Cerebellar nuclear complex (tissue), 1 donor: ENCODE measurements at places on chromosomes 12 and 14.

GRCh38 chr12:15368812-15369211 is 46.5 kb downstream of the PTPRO start:
- no peak for DNase-seq

DNA sequence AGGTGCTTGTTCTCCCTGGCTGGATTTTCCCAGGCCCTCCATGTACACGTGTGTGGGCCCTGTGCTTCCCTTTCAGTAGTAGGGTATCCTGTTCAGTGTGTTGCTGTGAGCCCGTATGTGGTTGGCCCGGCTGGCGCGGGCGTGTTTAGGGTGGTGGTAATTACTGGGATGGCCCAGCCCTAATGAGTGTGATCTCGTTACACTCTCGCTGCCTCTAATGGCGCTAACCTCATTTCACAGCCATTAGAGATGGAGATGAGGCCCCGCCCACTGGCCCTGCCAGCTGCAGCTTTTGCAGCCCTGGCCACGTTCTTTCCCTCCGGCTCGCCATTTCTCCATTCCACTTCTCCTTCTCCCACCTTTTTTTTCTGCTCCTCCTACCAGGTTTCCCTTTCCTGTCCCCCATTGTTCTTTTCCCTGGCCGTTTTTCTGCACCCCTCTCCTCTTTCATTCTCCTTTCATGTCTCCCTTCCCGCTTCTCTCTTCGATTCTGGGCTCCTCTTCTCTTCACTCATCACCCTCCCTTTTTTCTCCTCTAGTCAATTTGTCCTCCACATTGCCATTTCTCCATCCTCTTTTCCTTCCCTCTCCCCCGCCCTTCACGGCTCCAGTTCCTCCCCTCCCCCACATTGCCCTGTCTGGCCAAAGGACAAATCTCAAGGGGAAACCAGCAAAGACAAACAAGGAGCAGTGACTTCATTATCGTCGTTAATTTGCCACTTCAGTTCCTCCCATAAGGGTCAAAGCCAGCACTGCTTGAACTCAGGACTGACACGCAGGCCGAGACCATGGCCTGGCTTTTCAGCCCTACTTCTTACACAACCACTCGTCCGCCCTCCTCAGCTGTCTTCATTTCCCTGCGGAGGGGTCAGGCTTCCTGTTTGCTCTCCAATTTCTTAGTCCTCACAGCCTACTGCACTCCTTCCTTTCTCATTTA is 6.8 kb downstream of the ZFHX2 start:
- DNase-seq: no peak

DNA sequence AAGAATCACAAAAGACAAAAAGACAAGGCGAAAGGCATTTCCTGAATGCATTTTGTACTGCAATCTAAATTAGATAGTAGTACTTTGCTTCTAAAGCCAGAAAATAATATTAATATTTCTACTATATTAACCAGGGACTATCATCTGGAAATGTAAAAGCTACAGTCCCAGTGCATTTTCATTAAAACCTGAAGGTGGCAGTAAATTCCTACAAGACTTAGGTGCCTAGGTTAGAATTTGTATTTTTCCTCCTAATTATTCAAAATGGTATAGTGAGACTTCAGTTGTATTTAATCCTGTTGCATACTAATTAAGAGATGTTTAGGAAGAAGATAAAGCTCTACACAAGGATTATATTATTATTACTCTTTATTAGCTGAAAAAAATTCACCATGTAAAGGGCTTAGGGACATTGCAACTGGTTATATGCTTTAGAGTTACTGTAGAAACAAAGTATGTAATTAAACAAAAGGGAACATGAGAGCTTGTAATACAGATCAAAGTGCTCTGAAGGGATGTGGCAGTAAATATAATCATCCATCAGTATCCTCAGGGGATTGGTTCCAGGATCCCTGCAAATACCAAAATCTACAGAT is 53.6 kb downstream of the BRMS1L start:
- no peak for DNase-seq

DNA sequence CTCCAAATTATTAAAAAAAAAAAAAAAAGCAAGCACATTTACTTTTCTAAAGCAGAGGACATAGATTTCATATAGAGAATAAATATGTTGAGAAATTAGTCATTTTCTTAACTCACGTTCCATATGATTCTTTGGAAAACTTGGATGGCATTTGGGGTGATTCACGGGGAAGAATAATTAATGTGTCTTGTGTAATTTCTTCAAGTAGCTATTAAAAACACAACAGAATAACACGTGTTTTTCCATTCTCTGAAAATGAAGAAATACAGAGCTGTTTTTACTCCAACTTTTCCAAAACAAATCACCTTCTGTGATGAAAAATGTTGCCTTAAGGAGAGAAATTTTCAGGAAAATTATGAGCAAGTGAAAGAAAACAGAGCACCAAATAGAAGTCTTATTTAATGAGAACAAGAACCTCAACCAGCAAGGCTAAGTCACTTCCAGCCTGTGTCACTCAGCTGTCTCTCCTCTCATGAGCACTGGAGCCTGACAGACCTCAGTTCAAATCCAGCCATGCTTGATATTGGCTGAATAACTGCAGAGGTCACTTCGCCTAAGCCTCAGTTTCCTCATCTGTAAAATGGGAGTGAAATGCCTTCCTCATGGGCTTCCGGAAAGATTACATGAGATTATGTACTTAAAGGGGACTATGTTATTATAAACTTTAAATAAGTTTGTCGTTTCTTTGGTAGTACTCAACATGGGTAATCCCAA is 42.8 kb upstream of the NUAK1 start:
- DNase-seq: no peak

DNA sequence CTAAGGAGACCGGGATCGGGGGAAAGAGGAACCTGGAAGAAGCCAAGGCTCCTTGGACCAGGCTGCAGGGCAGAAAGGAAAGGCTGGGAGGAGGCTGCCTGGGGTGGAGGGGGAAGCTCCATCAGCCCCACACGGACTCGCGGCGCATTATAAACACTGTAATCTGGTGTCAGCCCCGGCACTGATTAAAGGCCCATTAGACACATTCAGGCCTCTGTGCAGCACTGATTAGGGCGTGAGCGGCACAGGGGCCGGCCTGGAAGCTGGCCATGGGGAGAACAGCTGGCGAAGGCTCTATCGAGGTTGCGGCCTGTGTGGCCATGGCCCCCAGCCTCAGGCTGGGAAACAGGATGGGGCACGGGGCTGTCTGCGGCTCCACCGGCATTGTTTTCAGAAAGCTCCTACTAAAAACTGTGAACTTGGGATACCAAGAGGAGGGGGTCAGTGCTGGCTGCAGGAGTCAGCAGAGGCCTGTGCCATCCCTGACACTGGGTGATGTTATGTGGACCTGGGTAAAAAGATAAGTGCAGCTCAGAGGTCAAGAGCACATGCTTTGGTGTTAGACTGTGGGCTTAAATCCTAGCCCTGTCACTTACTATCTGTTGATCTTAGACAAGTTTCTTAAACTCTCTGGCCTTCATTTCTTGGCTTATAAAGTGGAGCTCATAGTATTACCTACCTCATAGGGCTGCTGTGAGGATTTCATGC is 10.6 kb downstream of the ACVRL1 start:
- no peak for DNase-seq

DNA sequence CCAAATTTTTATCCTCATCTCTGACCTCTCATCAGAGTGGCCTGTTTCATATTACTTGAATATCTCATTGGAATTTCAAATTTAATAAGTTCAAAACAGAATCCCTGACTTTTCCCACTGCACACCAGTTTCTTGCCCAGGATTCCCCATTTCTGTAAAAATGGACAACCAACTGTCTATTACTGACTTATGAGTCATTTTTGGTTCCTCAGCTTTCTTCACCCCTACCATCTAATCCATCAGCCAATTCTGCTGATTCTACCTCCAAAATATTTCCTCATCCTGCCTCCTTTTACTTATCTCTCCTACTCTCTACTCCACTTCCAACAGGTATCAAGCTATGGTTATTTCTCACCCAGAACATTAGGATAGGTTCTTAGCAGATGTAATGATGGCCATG is 44.2 kb downstream of the TMX1 start:
- DNase-seq: no peak

- no peak for DNase-seq
These were observed 206.8 kb downstream of the DACT1 start for GRCh38 chr14:58844544-58844943.

DNA sequence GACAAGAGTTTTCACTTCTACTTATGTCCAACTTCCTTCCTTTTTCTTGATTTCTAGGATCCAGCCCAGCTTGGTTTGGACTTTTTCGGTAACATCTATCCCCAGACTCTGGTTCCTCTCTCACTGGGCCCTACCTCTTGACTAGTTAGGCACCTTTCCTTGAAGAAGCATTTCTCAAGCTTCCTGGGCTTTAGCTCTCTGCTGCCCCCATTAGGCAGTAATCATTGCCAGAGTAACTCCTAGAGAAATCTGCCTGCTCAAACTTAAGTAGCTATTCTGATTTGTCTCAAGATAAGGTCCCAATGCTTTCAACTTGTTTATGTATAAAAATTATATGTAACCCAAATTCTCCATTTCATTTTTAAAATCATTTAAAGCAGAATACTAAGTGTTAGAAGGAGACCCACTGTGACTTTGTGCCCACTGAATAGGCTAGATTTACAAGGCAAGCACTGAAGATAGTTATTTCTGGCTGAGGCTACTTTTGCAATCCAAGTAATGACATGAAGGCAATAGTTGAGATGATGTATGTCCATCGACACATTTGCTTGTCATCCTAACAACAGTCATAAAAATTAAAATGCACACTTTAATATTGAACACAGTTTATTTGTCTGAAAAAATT is 275.0 kb upstream of the G2E3 start:
- no peak for DNase-seq

GRCh38 chr12:113591480-113591974 is 119.9 kb upstream of the LHX5 start:
- DNase-seq: no peak

DNA sequence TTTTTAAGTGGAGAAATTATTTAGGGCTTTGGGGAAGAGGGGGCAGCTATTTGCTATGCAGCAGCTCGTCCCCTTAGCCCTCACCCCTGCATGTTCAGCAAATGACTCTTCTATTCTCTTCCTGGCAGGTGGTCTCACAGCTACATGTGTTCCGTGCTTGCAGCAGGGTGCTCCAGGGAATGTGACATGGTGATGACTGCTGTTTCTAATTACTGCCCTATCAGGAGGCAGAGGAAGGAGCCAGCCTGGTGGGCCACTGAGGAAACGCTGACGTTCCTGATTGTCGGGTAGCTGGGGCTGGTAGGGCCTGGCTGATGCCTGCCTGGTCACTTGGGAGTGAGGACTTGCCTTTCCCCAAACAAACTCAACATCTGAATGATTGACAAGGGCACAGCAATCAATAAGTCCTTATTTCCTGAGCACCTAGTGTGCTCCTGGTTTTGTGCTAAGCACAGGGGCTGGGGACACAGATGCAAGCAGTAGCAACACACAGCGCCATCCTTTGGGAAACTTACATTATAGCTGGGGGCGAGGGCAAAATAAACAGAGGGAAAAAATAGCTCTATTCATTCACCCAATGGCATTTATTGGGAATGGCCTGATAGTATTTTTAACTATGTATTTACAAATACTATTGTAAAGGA is 377.8 kb downstream of the FUT8 start:
- DNase-seq: no peak

GRCh38 chr12:110314308-110314707 is 33.3 kb downstream of the ATP2A2 start:
- no peak for DNase-seq

DNA sequence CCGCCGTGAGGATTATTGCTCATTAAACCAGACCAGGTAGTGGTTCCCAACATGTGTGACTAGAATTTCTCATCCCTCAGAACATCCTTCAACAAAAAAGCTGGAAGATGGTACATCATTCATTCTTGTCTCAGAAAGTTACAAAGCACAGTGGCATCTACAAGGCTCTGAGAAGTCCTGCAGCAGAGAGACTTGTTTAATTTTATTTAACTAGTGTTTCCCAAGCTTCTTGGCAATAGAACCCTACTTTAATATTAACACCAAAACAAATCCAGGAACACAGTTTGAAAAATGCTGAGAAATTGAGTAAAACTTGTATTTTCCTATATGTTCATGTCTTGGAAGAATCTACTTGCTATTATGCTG is 54.8 kb downstream of the PLXNC1 start:
- DNase-seq: no peak

DNA sequence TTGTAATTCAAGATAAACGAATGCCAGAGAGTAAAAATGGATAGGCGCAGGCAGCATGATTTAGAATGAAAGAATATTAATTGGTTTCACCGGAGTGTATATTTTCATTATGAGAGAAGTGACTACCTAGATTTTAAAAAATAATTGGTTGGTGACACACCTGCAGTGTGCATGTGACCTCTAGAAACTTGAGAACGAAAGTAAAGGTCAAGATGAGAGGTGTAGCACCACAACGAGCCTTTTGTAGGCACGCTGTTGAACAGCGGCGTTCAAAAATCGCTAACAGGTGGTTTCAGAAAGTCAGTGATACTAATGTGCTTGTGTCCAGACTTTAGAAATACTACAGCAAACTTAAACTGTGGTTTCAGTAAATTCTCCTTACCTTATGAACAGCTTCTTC is 123.8 kb downstream of the NPAS3 start:
- no peak for DNase-seq

DNA sequence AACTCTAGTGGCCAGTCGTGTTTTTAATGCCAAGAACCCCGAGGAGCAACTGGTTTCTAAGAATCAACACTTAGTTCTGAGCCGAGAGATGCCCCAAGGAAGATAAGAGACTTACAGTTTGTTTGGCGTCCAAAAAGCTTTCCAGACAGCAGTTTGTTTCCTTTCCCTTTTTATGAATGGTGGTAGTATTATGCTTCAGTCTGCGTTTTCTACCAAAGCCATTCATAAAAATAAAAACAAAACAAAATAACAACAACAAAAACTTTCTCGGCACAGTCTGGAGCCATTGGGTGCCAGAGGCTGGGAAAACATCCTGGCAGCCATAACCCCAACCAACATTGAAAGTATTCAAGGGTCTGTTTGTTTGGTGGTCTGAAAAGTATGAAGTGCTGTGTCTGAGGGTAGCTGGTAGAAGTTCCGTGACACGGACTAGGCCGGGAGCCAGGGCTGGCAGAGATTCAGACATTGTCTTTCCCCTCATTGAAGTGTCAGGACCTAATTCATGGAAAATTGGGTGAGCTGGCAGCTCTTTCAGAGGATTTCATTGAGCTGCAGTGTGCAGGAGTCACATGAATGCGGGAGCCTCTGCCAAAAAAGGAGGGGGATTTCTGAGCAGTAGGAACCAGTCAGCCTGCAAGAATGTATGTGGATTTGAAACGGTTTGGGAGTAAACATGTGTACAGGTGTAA is 124.2 kb downstream of the HMGA2 start:
- no peak for DNase-seq

GRCh38 chr12:65125975-65126374 is 4.9 kb upstream of the WIF1 start:
- no peak for DNase-seq

- no peak for DNase-seq
These were observed 37.0 kb upstream of the NT5DC3 start for GRCh38 chr12:103877934-103878510.

DNA sequence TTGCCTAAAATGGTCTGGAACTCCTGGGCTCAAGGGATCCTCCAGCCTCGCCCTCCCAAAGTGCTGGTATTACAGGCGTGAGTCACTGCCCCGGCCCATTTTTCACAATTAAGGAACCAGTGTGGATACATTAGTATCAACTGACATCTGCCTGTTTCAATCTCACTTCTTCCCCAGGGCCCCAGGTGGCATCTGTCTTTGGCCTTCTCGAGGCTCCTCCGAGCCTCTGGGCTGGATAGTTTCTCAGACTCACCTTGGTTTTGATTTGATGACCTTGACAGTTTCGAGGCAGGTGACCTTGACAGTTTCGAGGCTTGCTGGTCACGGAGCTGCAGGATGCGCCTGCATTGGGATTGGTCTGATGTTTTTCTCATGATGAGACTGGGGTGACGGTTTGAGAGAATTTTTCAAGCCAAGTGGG is 41.0 kb upstream of the NCOR2 start:
- DNase-seq: no peak
